HFFc6 (cell line): ENCODE measurements at places on chromosomes 6 and 20. TPM values are rescaled to one million over a fixed set of nuclear protein-coding genes. Genes with fewer than 3 reads are reported as not detected.

DNA sequence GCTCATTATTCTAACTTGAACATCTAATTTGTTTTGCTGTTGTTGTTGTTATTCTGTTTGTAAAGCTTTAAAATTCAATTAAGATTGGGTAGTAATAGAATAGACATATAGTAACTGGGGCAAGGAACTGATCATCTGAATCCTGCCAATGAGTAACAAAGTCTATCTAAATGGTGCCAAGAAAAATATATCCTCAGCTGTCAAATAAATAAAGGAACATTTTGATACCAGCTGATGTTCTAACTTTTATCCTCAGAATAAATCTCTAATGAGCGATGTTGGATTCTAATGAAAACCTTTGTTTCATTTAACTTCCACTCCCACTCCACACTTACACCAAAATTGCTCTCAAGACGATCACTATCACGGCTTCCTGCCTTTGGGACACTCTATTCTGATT lies 210.9 kb downstream of the TINAG start:
- no peak for DNase-seq

- no peak for DNase-seq
Measured at GRCh38 chr6:110317646-110318045, 40.5 kb downstream of the METTL24 start.

- no peak for DNase-seq
Measured at GRCh38 chr6:46963626-46964025, 41.9 kb upstream of the ADGRF5 start.

DNA sequence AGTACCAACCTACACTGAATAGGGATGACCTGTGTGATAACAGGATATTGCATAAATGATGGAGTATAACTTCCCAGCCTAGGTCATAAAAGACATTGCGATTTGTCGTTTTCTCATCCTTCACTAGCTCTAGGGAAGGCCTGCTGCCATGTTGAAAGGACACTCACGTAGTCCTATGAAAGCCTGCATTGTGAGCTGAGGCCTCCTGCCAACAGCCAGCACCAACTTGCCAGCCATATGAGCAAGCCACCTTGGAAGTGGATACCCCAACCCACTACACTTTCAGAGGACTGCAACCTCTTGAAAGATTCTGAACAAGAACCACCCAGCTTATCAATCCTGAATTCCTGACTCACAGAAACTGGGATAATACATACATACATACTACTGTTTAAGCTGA lies 3.5 kb upstream of the PANK2 start:
- no peak for DNase-seq

GRCh38 chr6:453152-453551 lies 61.6 kb downstream of the IRF4 start:
- no peak for DNase-seq

DNA sequence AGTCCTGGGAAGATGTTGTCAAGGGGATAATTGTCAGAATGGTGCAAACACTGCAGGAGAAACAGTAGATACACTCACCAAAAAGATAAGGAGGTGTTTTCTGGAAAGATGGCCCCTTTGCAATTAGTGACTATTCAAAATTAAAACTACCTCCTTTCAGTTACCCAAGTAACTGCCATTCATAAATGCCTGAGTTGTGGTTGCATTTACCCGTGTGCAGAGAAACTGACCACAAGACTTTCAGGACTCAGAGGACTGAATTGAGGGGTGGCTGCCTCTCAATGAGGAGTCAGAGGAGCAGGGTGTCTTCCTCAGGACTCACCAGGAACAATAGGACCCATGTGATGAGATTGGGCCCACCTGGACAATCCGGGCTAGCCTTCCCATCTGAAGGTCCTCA lies 39.0 kb downstream of the GCM1 start:
- DNase-seq = no peak

DNA sequence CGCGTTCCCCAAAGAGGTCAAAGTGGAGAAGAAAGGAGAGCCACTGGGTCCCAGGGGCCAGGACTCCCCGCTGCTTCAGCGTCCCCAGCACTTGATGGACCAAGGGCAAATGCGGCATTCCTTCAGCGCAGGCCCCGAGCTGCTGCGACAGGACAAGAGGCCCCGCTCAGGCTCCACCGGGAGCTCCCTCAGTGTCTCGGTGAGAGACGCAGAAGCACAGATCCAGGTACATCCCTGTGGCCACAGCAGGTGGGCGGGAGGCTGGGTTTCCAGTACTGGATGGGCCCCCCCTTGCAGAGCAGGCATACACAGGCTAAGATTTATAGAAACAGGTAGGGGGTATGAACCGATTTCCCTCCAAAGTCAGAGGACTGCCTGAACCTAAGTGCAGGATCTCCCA lies 42.7 kb upstream of the SMIM28 start:
- no peak for DNase-seq

DNA sequence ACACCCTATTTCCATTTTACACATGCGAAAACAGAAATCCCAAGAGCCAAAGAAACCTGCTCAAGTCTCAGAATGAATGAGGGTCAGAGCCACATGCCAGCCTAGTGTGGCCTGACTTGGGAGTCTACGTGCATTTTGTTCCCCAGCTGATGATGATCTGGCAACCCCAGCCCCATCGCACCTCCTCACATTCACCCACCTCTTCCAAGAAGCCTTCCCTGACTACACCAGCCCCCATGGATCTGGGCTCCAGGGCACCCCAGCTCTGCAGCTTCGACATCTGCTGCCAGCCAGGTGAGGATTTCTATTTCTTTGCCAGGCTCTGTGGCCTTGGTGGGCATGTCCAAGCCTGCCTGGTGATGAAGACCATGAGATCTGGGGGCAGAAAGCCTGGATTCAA lies 41.0 kb downstream of the ANGPT4 start:
- no peak for DNase-seq

DNA sequence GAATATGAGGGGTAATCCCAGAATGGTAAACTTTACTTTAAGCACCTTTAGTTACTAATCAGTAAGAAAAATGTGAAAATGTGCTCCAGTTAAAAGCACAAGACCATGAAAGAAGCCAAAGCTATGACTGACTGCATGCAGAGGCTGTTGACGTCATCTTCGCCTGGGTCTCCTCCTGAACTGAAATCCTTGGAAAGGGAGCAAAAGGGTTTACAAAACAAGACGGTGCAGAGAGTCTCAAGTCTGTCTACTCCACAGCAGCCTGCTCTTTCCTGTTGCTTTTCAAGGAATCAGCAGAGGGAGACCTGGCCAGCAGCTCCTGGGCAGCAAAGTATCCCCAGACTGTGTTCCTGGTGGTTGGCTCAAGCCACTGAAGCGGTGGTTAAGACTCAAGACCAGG lies 10.2 kb downstream of the FKBP1A start:
- no peak for DNase-seq

GRCh38 chr6:10355115-10355702 lies 59.7 kb downstream of the TFAP2A start:
- no peak for DNase-seq

DNA sequence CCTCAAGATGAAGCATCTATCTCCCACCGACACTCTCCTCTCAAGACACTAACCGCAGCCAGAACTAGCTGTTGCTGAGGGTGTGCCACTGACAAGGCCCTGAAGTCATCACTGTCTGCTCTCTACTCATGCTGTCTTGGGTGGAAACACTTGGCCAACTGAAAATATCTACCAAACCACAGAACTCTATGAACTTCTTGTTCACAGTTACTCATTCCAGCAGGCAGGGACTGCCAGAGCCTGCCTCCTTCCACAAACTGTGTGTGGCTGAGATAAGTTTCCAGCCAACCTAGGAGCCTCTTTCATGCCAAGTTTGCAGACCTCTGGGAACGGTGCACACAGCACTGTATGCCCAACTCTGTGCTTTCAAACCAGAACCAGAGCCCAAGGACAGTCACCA lies 45.5 kb upstream of the NXT1 start:
- peak; percentile 25 for DNase-seq

GRCh38 chr6:75931011-75931680 lies 141.3 kb downstream of the IMPG1 start:
- DNase-seq = peak; percentile 1

DNA sequence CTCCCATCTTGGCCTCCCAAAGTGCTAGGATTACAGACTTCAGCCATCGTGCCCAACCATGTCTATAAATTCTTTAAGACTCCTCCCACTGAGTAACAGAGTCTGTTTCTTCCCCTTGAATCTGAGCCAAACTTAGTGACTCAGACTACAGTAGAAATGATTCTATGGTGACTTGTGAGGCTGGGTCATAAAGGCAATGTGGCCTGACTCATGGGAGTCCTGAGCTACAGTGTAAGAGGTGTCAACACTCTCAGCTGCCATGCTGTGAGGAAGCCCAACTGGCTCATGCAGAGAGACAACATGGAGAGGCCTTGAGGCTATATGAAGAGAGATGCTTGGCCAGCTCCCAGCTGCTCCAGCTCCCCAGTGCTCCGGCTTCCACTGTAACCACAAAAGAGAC lies 5.2 kb upstream of the NRSN2 start:
- peak; percentile 94 for DNase-seq

Gene CGA
- 1.0 to 1.4 TPM (median 1.2 TPM) in 3 replicates for total RNA-seq

Gene ZBTB22
- total RNA-seq = 17.1 to 26.6 TPM (median 19.9 TPM) in 3 replicates

Gene ADGB
- not detected in 3 replicates for total RNA-seq

Gene TFAP2C
- 1.7 and 3.9 TPM in 2 replicates for total RNA-seq

Gene CEP85L
- total RNA-seq = 6.7 to 7.3 TPM (median 6.8 TPM) in 3 replicates

Gene GHRH
- not detected in 3 replicates for total RNA-seq

Gene PROKR2
- not detected in 3 replicates for total RNA-seq

Gene PRICKLE4
- total RNA-seq = 0.89 TPM in 1 of 2 replicates, not detected in the other
